ENCODE measurements at places on chromosomes 12 and 14. TPM values are rescaled to one million over a fixed set of nuclear protein-coding genes. Genes with fewer than 3 reads are reported as not detected.

RAD9B gene
- total RNA-seq, result not detected

DNA sequence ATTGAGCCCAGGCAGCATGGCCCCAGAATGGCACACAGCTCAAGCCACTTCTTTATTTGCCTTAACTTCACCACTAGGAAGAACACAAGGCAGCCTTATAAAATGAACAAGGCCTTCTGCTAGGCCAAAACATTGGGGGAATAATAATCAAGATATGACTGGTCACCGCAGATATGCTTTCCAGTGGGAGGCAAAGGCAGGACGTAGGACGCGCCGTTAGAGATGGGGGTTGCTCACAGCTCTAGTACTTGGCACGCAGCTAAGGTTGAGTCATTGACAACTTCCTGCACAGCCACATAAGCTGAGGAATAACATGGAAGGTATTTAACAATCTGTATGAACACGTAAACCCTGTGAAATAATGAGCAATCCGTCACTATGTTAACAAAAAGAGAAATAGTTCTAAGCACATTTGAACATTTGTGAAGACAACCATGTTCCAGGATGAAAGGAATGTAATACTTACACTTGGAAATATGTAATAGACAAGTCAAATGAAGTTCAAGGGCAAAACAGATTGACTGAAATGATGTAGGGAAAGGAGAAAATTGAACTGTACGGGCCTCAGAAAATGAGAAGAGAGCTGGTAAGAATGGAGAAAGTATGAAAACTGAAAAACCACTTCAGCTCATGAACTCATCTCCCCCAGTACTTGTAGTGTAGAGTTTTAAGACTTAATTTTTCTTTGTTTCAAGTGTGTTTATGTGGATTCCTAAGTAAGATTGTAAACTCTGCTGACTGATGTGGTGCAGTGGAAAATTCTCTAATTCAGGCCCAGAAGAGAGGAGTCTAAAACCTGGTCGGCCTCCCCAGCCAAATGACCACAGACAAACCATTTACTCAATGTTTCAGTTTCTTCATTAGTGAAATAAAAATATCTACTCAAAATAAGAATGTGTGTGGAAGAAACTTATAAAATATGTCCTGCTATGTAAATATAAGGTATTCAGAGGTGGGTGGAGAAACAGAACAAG lies 59.3 kb upstream of the CCDC91 start:
- peak; percentile 58 for DNase-seq

TMBIM6 gene
- 203 TPM for total RNA-seq

DNA sequence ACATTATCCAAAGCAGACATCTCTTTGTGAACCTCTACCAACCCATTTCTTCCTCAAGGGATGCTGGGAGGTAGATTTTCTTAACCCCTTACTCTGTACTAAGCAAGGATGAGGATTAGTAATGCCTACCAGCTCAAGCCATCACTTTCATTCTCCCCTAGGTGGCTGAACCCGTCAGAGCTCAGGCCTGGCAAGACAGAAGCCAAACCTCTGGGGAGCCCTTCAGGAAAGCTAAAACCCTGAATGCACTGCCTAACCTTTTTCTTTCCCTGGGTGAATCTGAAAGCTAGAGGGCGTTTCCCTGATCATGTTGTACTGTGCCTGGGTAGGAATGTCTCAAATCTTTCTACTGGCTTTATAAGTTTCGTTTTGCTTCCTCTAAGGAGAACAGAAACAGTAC lies 617.3 kb downstream of the RPL10L start:
- no peak for DNase-seq

DNA sequence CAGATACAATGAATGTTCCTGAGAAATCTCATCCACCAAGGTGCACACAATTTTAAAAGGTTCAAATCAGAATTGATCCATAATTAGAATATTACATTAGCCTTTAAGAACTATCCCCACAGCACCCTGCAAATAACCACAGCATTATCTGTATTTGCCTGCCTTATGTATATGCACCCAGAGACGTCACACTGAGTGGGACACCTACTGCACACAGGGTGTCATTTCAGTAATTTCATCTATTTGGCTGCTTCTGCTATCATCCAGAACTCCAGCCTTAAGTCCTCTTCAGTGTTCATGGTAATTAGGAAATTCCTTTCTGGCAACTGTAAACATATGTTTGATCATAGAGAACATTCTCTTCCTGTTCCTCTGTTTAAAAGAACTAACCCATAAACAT lies 298.4 kb downstream of the SYT1 start:
- no peak for DNase-seq

DNA sequence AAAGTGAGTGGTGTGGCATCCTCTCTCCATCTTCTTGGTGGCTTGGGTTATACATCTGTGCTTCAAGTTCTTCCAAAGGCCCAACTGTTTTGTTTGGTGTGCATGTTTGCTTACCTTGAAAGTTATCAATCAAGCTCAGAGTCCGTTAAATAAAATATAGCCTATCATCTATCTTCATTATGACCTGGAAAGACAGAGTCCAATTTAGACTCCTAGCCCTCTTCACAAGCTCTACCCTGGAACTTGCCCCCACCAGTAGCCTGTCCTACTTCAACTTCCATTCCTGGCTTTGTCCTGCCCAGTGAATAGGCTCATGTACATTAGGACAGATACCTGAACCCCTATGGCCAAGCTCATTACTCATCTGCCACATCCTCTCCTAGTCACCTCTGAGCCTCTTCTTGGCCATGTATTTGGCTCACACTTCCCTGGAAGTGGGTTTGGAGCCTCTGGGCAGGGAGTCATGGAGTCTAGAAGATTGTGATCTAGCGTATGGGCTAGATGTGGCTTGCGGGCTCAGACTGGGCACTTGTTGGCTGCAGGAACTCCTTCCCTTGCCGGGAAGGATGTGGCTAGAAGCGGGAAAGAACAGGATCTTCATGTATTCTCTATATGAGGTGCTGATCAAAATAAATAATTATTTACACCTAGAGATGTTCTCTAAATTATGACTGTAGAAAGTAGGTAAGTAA lies 6.4 kb upstream of the SSTR1 start:
- DNase-seq, result no peak

DNA sequence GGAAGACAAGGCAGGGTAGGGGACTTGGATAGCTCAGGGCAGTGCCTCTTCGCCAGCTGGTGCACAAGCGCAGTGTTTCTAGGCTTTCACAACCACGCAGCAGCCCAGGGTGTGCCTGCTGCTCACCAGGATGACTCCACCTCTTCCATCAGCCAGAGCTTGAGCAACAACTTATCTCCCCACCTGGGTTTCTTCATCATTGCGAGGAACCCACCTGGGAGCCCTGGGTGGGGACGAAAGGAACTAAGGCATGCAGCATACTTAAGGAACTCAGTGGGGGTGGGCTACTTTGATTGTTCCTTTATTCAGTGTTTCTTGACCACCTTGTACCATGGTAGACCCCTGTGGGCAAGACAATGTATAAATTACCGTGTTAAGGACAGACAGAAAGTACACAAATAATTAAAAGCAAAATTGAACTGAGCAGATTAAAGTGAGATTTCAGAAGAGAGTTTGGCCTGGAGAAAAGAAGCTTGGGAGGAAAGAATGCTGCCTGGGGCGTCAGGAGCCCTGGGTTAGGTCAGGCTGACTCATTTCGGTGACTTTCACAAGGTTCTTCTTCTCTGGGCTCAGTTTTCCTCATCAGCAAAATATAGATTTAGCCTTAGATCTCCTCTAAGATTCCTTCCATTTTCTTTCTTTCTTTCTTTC lies 22.9 kb downstream of the KRT18 start:
- DNase-seq, result no peak

REP15 gene
- total RNA-seq, result 3.7 TPM

All from heart left ventricle (tissue), 16 donors.